MG63 (cell line): ENCODE measurements at places on chromosomes 6 and 20. TPM values are rescaled to one million over a fixed set of nuclear protein-coding genes. Genes with fewer than 3 reads are reported as not detected.

The SLC22A7 gene
- not detected in 2 replicates for total RNA-seq

The SLC22A3 gene
- 0.32 TPM in 1 of 2 replicates, not detected in the other for total RNA-seq

The GTSF1L gene
- not detected in 2 replicates for total RNA-seq

The HLA-DRB5 gene
- total RNA-seq: not detected in 2 replicates

The PREX1 gene
- 5.2 and 5.8 TPM in 2 replicates for total RNA-seq

The CST7 gene
- total RNA-seq: not detected in 2 replicates

The CRISP2 gene
- total RNA-seq: not detected in 2 replicates

The HLA-DMB gene
- total RNA-seq: 0.76 and 0.79 TPM in 2 replicates

The FAM184A gene
- 0.13 TPM in 1 of 2 replicates, not detected in the other for total RNA-seq

The SOX4 gene
- total RNA-seq: 7.9 and 8.3 TPM in 2 replicates

The PGBD1 gene
- 4.6 and 9.3 TPM in 2 replicates for total RNA-seq

The KCNQ2 gene
- 0.92 TPM in 1 of 2 replicates, not detected in the other for total RNA-seq

The FOXQ1 gene
- 0.56 TPM in 1 of 2 replicates, not detected in the other for total RNA-seq

The SRSF12 gene
- total RNA-seq: 0.46 TPM in 1 of 2 replicates, not detected in the other

The ADGRF1 gene
- not detected in 2 replicates for total RNA-seq

The C2 gene
- 0.13 and 0.20 TPM in 2 replicates for total RNA-seq

The SIRPB1 gene
- total RNA-seq: not detected in 2 replicates

The ASIP gene
- total RNA-seq: not detected in 2 replicates

The DACT2 gene
- total RNA-seq: not detected in 2 replicates

The COL9A1 gene
- total RNA-seq: not detected in 2 replicates

The MOCS1 gene
- total RNA-seq: 1.4 and 2.6 TPM in 2 replicates

The ZNF451 gene
- 16.9 and 19.2 TPM in 2 replicates for total RNA-seq

The GPR6 gene
- not detected in 2 replicates for total RNA-seq

The C6orf163 gene
- total RNA-seq: not detected in 2 replicates

The RHAG gene
- total RNA-seq: not detected in 2 replicates

The ULBP3 gene
- 2.9 and 15.8 TPM in 2 replicates for total RNA-seq

The CRISP3 gene
- total RNA-seq: not detected in 2 replicates

The BNIP5 gene
- total RNA-seq: not detected in 2 replicates

The FAM229B gene
- 3.0 and 13.6 TPM in 2 replicates for total RNA-seq

The FAM83C gene
- not detected in 2 replicates for total RNA-seq

The NANP gene
- 1.2 and 3.1 TPM in 2 replicates for total RNA-seq

The RFX6 gene
- total RNA-seq: not detected in 2 replicates

The SLC17A1 gene
- total RNA-seq: not detected in 2 replicates

The PLCB1 gene
- total RNA-seq: 11.8 and 16.0 TPM in 2 replicates

The OR2J3 gene
- not detected in 2 replicates for total RNA-seq

The GJA10 gene
- total RNA-seq: not detected in 2 replicates

The PTCHD4 gene
- not detected in 2 replicates for total RNA-seq

The FAM83B gene
- not detected in 2 replicates for total RNA-seq

The MTRF1L gene
- total RNA-seq: 14.6 and 23.1 TPM in 2 replicates
